ENCODE measurements at places on chromosomes 2 and 18. TPM values are rescaled to one million over a fixed set of nuclear protein-coding genes. Genes with fewer than 3 reads are reported as not detected.

DSG4 gene
- polyA plus RNA-seq = not detected

RNF125 gene
- polyA plus RNA-seq = 20.9 TPM

GCG gene
- polyA plus RNA-seq = not detected

TUBB8B gene
- polyA plus RNA-seq = not detected

RBKS gene
- 3.2 TPM for polyA plus RNA-seq

GRCh38 chr2:67898595-67898994, 164.2 kb downstream of the C1D start:
- DNase-seq = no peak

DNA sequence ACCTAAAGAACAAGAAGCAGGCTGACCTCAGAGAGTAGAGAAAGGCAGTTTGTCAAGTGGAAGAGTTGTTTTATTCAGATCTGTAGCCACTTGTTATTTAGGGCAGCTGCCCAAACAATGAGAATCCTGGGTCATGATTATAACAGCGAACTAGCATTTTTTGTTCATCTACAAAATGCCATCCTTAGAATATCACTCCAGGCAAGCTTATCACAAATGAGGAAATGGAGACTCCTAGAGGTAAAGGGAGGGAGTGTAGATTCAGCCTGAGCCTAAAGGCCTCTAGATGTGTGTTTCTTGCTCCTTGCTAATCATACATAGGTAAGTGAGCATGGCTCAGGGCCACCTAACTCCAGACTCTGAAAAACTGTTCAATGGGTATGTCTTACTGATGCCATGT, 126.1 kb downstream of the HNMT start:
- no peak for DNase-seq

- DNase-seq = no peak
Observed at GRCh38 chr2:124039762-124040291, 14.7 kb downstream of the CNTNAP5 start.

- no peak for DNase-seq
Observed at GRCh38 chr2:30346471-30347169, 100.4 kb upstream of the LCLAT1 start.

GRCh38 chr2:133591164-133591563, 22.9 kb upstream of the NCKAP5 start:
- DNase-seq = no peak

DNA sequence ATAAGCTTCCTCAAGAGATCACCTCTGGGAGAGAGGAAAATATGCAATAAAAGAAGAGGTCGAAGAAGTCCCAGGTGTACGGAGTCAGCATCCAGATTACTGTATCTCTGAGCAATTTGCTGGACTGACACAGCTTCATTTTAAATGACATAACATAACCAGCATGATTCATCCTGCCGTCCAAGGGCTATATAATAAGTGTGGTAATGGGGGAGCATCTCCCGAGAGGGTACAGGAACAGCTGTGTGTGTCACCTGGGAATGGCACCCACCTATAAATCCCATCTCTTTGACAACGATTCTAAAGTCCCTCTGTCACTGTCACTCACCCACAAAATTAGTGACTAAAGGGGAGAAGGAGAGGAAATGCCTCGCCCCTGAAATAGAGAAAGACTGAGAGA, 19.3 kb upstream of the FZD7 start:
- DNase-seq = no peak

Data from naive thymus-derived CD4-positive, alpha-beta T cell (primary cell).